ENCODE measurements at places on chromosomes 16 and 17.

GRCh38 chr16:49800876-49801275 lies 55.0 kb downstream of the ZNF423 start:
- no peak for DNase-seq

- no peak for DNase-seq
Measured at GRCh38 chr17:49964303-49964768, 4.7 kb upstream of the DLX4 start.

DNA sequence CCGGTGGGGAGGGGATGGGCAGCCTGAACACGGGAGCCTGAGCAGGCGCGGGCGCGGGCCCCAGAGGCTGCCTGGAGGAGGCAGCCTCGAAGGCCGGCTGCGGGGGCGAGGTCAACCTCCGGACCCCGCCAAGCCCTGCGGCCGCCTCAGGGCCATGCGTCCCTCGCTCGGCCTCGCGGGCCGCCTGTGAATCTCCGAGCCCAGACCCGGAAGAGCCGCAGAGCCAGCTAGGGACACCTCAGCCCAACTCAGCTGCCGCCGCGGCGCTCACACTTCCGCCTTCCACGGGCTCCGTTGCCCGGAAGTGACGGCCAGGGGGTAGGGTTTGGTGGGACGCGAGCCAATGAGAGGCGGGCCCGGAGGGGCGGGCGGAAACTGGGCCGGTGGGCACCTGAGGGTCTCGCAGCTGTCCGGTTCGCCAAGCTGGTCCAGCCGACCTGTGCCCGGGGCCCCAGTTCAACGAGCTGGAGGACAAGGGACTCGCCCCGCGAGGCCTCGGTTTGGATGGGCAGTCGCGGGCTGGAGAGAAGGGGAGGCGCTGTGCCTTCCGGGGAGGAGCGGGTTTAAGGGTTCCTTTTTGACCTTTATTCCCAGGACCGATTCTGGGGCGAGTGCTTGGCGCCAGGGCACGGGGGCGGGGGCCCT lies at the start of gene SLC38A10:
Gene SLC38A10 (minus strand): TSS at position 277 of the 645 bp plus-strand sequence. CDS start 386 bp downstream, outside the sequence.
- DNase-seq, result no peak

DNA sequence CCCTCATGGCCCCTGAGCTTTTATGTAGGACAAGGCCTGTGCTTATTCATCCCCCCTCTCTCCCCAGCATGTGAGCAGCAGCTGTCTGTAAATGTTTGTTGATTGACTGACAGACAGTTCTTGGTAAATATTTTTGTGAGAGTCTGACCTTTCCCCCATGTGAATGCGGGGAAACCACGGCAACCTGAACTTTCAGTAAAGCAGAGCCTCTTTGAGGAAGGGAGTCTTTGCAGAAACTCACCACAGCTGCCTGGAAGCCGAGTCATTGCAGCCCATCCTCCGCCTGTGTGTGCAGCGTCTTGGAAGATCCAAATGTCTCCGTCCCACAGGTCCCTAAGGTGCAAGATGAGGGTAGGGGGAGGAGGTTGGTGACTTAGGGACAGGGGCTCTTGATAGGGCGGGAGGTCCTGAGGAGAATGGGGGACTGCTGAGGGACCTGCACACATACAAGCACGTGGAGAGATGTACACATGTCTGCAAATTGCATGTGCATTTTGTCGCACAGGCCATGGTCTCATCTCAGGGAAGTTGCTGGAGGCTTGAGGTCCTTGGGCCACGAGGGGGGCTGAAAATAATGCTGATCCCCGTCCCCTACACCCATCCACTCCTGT lies 23.0 kb upstream of the IL21R start:
- DNase-seq, result no peak

DNA sequence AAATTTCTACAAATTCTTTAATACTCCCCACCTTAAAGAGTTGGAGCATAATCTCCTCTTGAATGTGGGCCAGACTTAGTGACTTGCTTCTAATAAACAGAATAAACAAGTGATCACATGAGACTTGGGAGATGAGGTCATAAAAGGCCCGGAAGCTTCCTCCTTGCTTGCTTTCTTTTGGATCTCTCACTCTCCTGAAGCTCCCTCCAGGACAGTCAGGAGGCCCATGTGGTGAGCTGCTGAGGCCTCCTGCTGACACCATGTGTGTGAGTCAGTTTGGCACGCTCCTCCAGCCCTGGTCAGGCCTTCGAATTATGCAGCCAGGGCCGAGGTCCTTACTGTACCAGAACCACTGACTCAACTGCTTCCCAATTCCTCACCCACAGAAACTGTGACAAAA lies 53.2 kb downstream of the NDEL1 start:
- DNase-seq, result peak; percentile 86

DNA sequence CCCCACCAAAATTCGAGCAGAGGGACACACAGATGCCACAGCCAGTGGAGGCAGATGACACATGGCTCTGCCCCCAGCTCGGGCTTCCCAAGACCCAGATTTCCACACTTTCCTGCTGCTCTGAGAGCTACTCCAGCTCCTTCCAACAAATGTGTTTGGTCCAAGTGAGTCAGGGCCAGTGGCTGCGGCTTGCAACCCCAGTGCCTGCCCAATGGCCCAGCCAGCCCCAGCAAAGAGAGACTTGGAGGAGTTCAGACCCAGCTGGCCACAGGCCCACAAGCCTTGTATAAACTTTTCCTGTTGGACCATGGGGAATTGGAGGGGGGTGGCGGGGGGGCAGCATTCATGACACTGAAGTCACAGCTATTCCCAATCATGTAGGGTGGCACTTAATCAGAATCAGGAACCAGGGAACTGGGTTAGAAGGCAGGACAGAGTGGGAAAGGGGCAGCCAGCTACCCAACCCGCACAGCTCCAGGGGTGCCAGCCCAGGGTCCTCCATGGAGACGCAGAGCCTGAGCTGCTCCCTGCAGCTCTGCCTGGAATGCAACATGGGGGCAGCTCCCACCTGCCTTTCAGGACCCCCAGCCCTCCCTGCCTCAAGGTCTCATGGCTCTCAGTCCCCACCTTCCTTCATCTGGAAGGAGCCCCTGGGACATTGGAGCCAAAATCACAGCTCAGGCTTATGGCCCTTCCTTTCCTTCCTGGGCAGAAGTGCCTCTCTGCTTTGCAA lies 17.5 kb upstream of the C16orf78 start:
- DNase-seq, result no peak
